ENCODE measurements at places on chromosomes 11 and 22. TPM values are rescaled to one million over a fixed set of nuclear protein-coding genes. Genes with fewer than 3 reads are reported as not detected.

- H3K27ac ChIP-seq, result no peak overlapping the region
- DNase-seq, result no peak
- no peak overlapping the region for H3K4me3 ChIP-seq
- no peaks in the 10 kb centered on the region for H3K27me3 ChIP-seq
- no peaks in the 10 kb centered on the region for H3K36me3 ChIP-seq
These were observed 110.7 kb downstream of the ZBTB16 start for GRCh38 chr11:114170226-114170625.

DNA sequence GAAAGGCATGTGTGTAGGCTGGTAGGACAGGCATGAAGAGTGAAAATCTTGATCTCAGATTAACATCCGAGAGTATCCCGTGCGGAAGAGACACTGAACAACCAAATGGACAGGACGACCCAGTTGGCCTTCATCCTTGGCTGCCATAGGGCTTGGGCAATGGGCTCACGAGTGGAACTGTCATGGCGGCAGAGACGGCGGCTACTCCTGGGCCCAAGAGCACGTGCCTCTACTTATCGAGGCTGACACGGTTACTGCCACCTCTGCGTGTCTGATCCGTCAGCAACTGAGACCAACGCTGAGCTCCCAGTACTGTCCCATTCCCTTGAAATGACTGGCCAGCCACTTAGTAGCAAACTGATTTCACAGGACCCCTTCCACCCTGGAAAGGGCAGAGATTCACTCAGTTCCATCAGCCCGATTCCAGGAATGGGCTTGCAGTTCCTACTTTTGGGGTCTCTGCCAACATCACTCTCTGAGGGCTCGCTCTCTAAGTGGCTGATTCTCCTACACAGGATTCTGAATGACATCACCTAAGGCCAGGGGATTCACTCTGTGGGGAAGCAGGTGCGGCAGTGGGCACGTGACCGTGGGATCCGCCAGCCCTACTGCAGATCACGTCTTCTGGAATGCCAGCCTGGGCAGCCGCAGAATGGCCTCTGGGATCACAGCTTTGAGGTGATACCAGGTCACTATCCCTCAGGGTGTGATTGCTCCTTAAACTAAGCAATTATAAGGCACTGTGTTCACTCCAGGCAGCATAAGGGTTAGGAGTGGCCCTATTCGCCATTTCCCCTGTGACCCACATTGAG, 97.8 kb downstream of the RPS6KA4 start:
- no peak overlapping the region for H3K4me3 ChIP-seq
- peaks cover 63% of the 10 kb centered on the region for H3K27me3 ChIP-seq
- H3K36me3 ChIP-seq, result no peaks in the 10 kb centered on the region
- DNase-seq, result no peak

Gene VPS51
- total RNA-seq, result 136 TPM

GRCh38 chr11:75823415-75823814, 8.4 kb downstream of the UVRAG start:
- no peaks in the 10 kb centered on the region for H3K36me3 ChIP-seq
- no peaks in the 10 kb centered on the region for H3K4me1 ChIP-seq
- DNase-seq, result no peak
- no peaks in the 10 kb centered on the region for H3K27me3 ChIP-seq
- no peak overlapping the region for H3K27ac ChIP-seq

GRCh38 chr11:128302425-128303186, 284.8 kb downstream of the ETS1 start:
- no peak overlapping the region for H3K4me3 ChIP-seq
- H3K27ac ChIP-seq, result no peak overlapping the region
- no peaks in the 10 kb centered on the region for H3K27me3 ChIP-seq
- no peaks in the 10 kb centered on the region for H3K36me3 ChIP-seq
- H3K4me1 ChIP-seq, result peaks cover 11% of the 10 kb centered on the region
